ENCODE measurements at places on chromosomes 13 and 19.
A peak's percentile ranks its signal among the peaks of the same experiment; 100 is the strongest.

DNA sequence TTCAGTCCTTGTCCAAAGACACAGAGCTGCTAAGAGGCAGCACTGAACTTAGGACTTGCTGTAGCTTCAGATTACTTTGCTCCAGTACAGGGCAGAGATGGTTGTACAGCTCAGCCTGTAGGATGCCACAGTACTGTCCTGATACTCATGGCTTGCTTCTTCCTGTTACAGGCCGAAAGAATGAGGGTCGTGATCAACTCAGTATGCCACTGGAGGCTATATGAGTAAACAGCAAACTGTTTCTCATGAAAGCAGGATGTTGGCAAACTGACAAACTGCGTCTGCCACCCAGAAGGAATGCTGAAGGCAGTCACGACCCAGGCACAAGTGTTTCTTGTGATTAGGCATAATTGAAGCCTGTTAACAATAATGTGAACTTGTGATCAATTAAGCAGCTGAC is 2.8 kb downstream of the ZNF749 start:
- DNase-seq = no peak

DNA sequence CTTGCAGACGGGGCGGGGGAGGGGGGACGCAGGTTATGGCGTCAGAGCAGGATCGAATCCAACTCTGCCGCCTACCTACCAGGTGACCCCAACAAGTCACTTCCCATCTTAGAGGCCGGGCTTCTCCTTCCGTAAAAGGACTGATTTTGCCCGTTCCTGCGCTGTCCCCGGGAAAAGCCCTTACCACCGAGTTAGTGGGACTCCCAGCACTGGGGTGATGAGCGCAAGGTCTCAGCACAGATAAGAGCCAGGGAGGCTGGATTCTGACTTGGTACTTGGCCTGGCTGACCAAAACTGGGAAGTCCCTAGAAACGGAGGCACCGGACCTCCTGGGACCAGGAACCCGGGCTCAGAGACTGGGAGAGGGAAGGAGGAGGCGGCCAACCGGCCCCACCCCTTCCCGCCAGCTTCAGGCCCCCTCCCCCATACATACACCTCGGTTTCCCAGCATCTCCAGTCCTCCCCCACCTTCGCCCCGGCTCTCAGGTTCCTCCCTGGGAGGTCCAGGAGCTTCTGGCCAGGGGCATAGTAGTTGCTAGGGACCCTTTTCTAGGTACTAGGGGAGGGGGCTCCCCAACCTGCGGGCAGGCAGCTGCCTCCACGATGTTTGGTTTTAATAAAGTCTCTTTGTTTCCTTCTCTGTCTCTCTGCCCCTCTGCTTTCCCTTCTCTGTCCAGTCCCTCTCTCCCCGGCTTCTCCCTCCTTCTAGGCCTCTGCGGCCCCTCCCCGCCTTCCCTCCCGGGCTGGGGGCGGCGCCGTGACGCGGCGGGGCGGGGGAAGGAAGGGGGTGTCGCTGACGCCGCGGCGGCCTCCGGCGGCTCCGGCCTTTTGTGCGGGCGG is at the start of gene GRAMD1A:
GRAMD1A (plus strand) TSS at position 826 of the 840 bp plus-strand sequence. CDS start 156 bp downstream, outside the sequence.
- DNase-seq = peak; percentile 76

DNA sequence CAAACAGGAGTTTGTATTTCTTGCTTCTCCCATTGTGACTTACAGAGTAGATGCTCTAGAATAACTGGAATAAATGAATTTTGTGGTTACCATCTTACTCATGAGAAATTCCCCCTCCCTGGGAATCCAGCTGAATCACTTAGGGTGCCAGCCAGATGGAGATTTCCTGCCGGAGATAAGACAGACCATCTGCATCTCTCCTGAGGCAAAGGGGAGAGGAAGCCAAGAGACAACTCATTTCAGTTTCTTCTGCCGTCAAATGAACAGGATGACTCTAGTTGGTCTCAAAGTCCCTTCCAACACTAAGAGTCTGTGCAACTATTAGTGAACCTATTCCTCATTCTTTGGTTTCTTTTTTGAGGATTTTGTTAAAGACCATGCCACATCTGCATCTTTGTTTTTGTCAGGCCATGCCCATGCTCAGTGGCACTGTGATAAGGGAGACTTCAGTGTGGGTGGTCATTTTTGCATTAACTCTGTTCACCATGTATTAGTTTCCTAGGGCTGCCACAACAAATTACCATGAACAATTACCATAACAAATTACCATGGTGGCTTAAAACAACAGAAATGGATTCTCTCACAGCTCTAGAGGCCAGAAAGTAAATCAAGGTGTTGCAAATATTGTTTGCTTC is 112.8 kb downstream of the NDFIP2 start:
- no peak for DNase-seq

DNA sequence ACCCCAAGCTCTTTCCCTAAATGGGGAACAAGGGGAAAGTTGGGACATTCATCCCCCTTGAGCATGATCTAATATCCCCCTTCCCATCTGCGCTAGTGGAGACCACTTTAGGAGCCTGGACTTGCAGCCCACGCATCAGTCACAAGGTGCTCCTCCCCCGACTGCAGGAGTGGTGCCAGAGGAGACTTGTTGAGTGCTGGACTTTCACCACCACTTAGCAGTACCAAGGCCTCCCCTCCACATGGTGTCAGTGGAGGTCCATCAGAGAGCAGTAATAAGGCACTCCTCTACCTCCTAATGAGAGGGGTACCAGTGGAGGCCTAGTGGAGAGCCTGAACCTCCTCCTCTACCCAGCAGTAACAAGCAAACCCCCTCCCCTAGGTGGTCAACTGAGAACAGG is 22.5 kb downstream of the CAB39L start:
- no peak for DNase-seq

DNA sequence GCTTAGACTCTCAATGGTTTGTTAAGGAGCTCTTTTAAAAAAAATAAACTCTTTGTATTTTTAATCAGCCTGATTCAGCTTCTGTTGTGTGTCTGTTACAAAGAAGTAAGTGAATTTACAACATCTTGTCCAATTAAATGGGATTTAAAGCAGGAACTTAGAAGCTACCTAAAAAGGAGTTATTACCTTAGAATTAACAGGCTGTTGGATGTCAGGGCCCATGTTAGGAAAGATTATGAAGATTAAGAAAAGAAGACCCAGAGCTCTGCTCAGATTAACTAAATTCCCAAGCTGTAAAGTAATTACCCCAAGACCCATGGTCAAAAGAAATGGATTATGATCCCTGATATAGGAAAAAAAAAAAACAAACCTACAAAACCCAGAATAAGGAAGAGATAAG is 44.1 kb upstream of the ZNF780A start:
- DNase-seq = no peak

DNA sequence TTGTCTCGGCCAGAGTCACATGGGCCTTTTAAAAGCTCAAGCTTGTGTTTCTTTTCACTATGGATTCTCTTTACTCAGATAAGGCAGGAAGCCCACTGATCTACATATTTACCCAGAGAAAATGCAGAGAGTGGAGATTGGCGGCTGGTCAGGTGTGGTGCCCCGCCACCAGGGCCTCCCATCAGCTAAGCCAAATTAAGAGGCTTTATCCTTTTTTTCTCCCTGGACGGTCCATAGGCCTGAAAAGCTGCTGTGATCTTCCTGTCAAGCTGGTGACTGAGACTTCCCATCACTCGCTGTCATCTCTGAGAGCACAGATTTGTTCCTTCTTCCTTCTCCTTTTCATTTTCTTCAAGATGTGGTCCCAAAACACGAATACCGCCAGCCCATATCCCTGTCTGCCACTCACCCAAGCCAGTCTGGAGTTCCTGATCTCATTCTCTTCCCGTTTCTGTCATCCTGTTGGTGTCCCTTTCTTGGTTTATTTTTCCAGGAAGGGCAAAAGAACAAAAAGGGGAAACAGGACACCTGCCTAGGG is 1.9 kb downstream of the SAFB start:
- no peak for DNase-seq

- no peak for DNase-seq
Measured at GRCh38 chr19:34201133-34201532, 28.8 kb downstream of the LSM14A start.

DNA sequence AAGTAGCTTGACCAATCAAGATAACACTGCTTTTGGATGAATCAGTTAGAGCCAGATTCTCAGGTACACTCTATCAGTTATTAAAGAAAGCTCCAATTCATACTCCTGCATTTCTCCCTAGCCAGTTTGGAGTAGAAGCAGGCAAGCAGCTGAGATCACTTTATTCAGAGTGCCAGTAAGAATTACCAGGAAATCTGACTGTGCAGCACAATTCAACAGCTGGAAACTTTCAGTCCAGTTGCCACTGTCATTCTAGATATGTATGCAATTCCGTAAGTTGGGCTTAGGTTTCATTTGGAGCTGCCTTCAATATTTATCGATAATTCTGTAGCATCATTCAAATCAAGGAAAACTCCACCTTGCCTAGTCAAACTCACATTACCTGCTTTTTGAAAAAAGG is 2625.6 kb upstream of the PCDH20 start:
- no peak for DNase-seq

GRCh38 chr19:46066471-46066870 is 25.7 kb upstream of the IGFL4 start:
- no peak for DNase-seq

DNA sequence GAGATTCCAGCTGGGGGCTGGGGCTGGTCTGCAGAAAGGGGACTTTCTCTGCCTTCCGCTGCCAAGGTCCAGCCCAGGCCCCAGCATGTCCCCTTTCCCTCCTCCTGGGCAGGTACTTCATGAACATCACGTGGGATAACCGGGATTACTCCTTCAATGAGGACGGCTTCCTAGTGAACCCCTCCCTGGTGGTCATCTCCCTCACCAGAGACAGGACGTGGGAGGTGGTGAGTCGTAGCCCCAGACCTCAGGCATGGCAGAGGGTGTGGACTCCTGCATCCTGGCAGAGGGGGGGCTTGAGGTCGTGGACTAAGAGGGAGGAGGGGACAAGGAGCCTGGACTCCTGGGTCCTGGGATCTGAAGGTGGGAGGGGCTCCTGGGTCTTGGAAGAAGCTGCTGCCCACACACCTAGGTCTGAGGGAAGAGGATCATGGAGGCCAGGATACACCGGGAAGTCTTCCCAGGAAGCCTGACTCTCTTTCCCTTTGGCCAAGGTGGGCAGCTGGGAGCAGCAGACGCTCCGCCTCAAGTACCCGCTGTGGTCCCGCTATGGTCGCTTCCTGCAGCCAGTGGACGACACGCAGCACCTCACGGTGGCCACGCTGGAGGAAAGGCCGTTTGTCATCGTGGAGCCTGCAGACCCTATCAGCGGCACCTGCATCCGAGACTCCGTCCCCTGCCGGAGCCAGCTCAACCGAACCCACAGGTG is 20.6 kb downstream of the GRIN2D start:
- DNase-seq = no peak

GRCh38 chr13:32902874-32903273 is 113.3 kb upstream of the KL start:
- no peak for DNase-seq

- no peak for DNase-seq
Measured at GRCh38 chr19:57319869-57320179, 448 bp upstream of the ZNF543 start.

- DNase-seq = no peak
Measured at GRCh38 chr13:80070024-80070703, 270.8 kb downstream of the SPRY2 start.

DNA sequence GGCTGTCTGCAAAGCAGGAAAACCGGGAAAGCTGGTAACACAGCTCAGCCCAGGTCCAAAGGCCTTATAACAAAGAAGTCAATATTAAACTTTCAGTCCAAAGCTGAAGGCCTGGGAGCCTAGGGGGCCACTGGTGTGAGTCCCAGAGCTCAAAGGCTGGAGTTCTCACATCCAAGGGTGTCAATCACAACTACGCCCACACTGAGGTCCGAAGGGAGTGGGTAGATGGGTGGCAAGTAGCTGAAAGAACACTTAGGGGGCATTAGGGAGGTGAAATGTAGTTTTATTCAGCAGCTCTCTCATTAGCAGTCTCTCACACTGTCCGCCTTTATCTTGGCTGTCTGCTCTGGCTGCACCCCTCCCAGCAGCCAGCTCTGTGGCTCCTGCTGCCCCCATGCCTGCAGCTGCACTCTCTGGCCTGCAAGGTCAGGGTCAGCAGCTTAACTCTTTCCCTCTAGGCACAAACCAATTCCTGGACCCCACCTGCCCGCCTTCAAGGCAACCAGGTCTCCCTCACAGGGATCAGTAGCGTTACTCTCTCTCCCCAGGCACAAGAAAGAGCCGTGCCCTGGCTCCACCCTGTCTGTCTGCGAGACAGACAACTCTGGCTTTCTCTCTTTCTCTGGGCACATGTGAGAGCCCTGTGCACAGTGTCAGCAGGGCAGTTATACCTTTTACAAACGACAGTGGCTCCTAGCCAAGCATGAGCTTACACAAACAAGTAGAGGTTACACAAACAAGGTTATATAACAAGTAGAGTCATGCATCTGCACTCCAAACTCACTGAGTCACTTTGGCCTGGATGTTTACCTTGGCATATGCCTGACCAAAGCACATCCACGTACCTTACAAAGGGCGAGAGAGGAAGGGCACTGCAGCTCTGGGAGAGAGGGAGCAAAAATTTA is 249.4 kb upstream of the PCDH20 start:
- DNase-seq = no peak

DNA sequence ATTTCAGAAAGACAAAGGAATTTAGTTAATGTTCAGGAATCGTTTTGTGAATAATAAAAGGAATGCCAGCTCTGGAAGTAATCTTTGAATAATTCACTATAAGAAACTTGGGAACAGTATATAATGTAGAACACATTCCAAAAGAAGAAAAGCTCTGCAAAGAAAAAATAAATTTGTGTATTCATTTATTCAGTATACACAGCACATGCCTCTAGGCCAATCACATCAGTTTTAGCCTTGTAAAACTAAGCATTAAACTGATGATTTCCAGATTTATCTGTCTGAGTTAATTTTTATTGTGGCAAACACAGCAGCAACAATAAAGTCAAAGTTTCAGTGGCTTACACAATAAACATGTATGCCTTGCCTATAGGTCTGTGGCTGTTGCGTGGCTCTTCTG is 5.7 kb upstream of the RXFP2 start:
- no peak for DNase-seq

GRCh38 chr19:17616686-17616960 is 61.2 kb downstream of the COLGALT1 start:
- DNase-seq = no peak

- no peak for DNase-seq
Measured at GRCh38 chr13:97026531-97027161, 32.4 kb upstream of the OXGR1 start.

GRCh38 chr13:91203430-91203829 is 144.1 kb upstream of the MIR17HG start:
- DNase-seq = no peak

DNA sequence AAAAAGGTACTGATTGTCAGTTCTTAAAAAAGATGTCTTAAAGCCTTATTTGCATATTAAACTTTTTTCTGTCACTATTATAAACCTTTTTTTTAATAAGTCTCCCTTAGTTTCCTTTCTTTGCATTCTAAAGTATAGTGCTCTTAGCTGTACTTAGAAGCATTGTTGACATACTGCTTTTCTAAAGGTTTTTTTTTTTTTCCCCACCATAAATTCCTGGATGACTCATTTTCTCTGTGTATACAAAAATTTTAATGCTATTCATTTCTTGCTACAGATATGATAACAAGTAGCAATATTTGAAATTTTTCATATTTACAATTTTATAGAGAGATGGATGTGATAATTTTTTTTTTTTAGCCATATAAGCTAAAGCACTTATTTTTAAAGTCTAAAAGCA is 43.5 kb downstream of the METTL21C start:
- no peak for DNase-seq

GRCh38 chr13:48726711-48727110 is 73.0 kb downstream of the CYSLTR2 start:
- no peak for DNase-seq
